ENCODE measurements at places on chromosomes 2 and 18.
A peak's percentile ranks its signal among the peaks of the same experiment; 100 is the strongest.

GRCh38 chr2:150549381-150549780 lies 61.9 kb upstream of the RND3 start:
- DNase-seq = no peak

GRCh38 chr2:42169874-42170521 lies 845 bp downstream of the EML4 start:
- no peak for DNase-seq

- no peak for DNase-seq
Observed at GRCh38 chr2:160371251-160372009, 122.2 kb downstream of the RBMS1 start.

- DNase-seq = peak; percentile 56
Observed at GRCh38 chr2:190781604-190782198, 98.9 kb upstream of the GLS start.

- DNase-seq = no peak
Observed at GRCh38 chr2:75338461-75338860, 139.1 kb upstream of the TACR1 start.

- DNase-seq = no peak
Observed at GRCh38 chr18:9048236-9048635, 54.3 kb upstream of the NDUFV2 start.

DNA sequence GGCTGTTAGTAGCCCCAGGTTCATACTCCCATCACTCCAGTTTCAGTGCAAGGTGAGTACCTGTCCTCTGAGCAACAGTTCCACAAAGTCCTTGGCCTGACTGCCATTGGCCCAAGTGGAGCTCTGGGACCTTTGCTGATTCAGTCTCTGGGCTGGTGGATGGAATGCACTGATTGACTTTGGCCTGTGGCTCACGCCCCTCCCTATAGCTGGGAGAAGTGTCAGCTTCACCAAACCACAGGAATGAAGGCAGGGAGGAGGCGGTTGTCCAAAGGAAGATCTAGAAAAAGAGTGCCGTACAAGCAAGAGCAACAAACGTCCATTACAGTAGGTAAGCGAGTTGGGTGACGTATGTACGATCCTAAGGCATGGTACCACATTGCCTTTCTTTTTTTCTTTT lies 34.0 kb downstream of the QPCT start:
- DNase-seq = no peak

- no peak for DNase-seq
Observed at GRCh38 chr2:72927619-72928550, 10.6 kb downstream of the EMX1 start.

- no peak for DNase-seq
Observed at GRCh38 chr2:164700390-164700789, 79.1 kb upstream of the GRB14 start.

GRCh38 chr18:32048507-32049091 lies 30.0 kb downstream of the RNF125 start:
- DNase-seq = no peak

DNA sequence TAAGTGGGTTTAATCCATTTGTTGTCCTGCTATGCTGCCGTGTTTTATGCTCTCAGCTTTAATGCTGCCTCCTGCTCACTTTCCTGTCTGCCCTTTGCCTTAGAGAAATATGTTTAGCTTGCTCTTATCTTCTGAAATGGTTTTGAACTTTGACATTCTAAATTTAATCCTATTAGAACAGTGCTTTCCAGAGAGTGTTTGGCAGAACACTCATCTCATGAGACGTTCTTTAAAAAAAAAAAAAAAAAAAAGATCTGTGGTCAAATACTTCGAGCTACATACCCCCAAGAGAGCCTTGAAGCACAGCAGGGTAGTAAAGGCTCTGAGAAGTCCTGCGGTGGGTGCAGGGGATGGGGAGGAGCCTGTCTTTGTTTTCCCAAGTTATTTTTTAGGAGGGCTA lies 161.3 kb downstream of the SPP2 start:
- no peak for DNase-seq

DNA sequence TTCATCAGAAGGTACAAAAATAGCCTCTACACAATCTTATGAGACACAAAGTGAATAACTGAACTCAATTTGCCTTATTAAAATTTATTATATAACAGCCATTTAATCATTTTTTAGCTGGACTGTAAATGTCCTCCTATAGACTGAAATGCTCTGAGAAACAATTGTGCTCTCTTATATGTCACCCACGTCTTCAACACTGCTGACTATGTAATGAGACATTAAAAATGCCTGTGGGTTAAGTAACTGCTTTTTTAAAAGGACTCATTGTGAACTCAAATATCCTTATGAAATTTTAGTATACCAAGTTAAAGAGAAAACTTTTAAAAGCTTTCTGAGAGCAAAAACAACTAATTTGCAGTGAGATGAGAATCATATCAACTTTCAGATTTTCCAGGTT lies 10.4 kb upstream of the GALNT1 start:
- DNase-seq = no peak

- no peak for DNase-seq
Observed at GRCh38 chr2:224083638-224084037, 44.6 kb upstream of the SERPINE2 start.

GRCh38 chr18:44850001-44850400 lies 169.3 kb downstream of the SETBP1 start:
- DNase-seq = no peak

GRCh38 chr2:235568431-235568830 lies 74.6 kb downstream of the AGAP1 start:
- DNase-seq = no peak

- no peak for DNase-seq
Observed at GRCh38 chr18:63107171-63107845, 212.3 kb downstream of the BCL2 start.

GRCh38 chr2:200090683-200091082 lies 135.3 kb downstream of the MAIP1 start:
- DNase-seq = no peak

DNA sequence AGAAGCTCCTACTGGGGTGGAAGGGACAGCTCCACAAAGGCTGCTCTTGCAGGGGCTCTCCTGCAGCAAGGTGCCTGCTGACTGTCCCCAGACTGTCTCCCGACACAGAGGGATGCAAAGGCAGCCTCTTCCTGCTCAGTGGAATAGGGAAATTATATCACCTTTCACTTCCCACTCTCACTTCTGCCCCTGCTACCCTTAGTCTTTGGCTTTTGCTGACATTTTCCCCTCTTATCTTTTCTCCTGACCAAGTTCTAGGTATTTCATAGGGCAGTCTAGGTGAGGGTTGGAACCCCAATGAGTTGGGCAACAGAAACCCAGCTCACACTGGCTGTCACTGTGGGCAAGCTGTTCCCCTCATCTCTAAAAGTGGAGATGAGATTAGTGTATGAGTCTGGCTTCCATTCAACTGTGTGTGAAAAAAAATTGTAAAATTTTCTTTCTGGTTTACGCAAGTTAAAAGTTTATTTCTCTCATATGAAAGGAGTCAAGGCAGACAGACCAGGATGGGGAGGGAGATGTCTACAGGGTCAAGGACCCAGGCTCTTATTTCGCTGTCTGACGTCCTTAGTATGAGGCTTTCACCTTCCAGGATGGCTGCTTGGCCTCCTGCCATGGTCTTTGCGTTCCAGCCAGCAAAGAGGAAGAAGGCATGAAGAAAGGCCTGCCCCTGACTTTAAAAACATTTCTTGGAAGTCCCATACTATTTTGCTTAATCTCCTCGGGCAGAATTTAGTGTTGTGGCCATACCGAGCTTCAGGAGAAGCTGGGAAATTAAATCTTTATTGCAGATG lies 7.5 kb upstream of the MOCOS start:
- no peak for DNase-seq

DNA sequence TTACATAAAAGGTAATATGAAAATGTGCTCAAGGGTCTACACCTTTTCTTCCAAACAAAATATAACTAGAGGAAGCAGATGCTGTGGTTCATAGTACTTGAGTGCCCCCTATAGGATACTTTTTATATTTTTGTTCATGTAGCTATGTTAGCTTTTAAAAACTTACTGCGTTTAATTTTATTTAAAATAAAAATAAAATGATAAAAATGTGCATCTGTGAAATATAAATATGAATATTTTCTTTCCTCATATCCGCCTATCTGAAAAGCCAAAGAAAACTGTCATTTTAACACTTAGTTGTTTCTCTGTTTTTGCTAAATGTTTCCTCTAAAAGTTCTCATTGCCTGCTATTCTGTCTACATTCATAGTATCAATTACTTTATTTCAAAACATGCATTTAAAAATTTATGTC lies 9.6 kb upstream of the LRP1B start:
- DNase-seq = no peak

GRCh38 chr2:58006256-58006951 lies 40.2 kb upstream of the VRK2 start:
- DNase-seq = no peak

GRCh38 chr2:41364842-41365241 lies 683.0 kb upstream of the PKDCC start:
- no peak for DNase-seq

- no peak for DNase-seq
Observed at GRCh38 chr2:5315041-5315440, 377.1 kb upstream of the SOX11 start.

DNA sequence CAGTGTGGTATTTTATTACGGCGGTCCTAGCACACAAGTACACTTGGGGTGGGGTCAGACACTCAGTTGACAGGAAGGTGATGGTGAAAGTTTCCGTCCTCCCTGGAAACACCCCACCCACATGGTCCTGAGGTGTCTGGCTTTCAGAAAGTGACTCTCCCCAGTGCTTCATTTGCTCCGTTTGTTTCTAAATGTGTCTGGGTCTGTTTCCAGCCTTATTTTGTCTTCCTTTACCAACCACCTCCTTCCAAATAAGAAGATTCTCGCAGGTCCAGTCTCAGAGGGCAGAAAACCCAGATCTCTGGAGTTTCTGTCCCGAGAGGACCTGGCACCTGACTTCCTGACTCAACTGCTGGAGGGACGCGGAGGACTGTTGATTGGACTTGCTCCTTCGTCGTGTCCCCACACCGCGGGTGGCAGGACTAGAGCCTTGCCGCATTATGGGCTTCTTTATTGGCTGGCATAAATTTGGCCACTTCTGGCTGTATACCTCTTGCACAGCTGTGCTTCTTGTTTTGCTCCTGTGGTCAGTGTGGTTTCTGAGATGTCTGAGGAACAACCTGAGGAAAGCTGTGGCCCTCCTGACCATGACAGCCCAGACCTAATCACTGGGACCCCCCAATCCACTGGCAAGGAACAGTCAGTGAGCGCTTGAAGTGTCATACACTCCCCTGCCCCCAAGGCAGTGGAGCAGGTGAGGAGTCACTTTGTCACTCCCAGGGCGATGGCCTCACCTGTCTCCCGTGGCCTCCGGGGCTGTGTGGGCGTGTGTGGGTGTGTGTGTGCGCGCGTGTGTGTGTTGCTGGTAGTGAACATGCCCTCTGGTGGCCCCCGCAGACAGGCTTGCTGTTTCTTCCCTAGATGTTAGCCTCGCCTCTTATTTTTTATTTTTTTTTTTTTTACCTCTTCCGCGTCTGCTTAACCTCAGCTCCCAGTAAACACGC lies 45.6 kb downstream of the MEX3C start:
- peak; percentile 60 for DNase-seq

DNA sequence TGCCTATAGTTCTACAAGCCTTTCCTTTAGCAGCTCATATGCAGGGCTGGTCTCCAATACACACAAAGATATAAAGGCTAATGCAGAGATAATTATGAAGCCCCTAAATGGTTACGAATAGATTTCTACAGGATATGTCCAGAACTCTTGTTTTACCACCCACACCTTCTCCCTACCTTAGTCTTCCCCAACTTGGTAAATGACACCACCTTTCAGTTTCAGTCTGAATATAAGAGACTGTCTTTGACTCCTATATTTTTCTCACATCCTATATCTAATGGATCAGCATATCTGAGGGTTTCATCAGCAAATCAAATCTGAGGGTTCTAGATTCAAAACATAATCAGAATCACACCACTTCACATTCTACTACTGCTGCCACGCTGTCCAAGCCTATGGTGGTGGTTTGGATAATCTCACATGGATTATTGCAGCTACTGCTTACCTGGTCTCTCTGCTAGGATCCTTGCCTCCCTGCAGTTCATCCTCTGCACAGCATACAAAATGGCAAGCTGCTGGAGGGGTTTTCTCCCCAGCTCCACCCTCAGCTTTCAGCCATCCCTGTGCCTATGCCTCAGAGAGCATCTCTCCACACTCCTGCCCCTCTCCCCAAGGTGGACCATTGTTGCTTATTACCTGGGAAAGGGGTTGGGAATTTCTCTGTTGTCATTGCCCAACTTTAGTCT lies 178.0 kb upstream of the SPOPL start:
- no peak for DNase-seq

- no peak for DNase-seq
Observed at GRCh38 chr2:174634130-174635014, 36.8 kb upstream of the WIPF1 start.

- no peak for DNase-seq
Observed at GRCh38 chr2:25546852-25547251, 126.5 kb downstream of the DTNB start.

DNA sequence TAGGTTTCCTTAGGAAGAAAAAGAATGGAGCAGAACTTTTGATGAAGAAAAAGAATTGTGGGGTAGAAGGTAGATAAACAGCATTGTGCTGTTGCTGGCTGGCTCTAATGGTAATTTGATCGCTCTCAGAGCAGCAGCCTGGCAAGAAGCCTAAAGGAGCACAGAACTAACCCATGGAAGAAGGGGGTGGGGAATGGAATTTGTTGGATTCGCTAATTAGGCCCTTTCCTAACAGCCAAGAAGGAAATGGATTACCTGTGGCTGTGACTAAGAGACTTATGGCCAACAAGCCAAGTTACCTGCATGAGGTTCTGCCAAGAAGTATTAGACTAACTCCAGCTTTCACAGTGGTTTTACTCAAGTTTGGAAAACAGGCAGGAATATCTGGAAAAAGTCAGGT lies 210.6 kb downstream of the IKZF2 start:
- DNase-seq = no peak

- DNase-seq = no peak
Observed at GRCh38 chr2:124975224-124975623, 950.1 kb downstream of the CNTNAP5 start.

DNA sequence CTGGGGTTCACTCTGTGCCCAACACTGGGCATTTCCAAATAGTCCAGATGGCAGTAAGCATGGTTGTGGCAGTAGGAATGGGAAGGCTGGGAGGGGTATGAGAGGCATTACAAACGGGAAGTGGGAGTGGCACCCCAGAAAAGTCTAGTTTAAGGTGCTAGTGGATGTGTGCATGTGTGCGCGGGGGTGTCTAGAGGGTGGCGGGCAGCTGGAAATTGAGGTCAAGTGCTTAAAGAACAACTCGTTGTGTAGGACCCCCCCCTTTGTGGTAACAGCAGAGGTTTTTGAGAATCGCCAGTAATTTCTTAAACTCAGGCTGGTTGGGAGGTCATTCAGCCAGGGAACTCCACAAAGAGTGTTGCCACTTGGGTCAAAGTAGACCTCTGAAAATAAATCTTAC lies 69.9 kb downstream of the RHBDD1 start:
- no peak for DNase-seq

DNA sequence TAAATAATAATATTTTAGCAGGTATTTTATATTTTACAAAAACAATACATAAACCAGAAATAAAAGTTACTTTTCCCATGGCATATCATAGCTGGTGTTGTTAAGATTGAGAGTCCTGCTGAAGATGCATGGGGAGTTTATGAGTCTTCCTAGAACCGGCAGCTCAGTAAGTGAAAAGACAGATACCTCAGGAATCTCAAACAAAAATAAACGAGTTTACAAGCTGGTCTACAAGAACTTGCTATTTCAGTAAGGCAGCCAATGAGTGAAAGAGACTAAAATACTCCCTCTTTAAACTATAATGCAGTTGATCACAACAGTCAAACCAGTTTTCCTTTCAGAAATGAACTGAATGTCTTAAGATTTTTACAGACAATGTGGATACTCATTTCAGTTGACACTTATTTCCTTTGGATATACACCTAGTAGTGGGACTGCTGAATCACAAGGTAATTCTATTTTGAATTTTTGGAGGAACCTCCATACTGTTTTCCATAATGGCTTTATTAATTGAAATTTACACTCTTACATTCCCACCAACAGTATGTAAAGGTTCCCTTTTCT lies 8.9 kb downstream of the GAREM1 start:
- no peak for DNase-seq
